ENCODE measurements at places on chromosomes 16 and 17.

GRCh38 chr16:67100569-67101310, 9.0 kb upstream of the PHAF1 start:
- peak; percentile 77 for DNase-seq

- no peak for DNase-seq
Measured at GRCh38 chr16:2297506-2297860, 29.6 kb upstream of the RNPS1 start.

GRCh38 chr17:67456103-67456502, 79.0 kb downstream of the PITPNC1 start:
- no peak for DNase-seq

DNA sequence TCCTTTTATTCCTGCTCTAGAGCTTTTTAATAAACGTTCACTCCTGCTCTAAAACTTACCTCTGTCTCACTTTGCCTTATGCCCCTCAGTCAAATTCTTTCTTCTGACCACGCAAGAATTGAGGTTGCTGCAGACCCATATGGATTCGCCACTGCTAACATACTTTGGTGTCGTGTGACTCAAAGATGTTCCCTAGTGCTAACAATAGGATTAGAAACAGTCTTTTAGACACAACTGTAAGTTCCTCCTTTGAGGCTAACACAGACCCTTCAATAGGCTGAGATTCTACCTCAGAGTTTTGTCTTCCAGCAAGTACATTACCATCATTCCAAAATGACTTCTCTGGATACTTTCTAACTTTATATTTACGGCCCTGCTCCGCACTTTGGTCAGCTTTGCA, 149.5 kb upstream of the COX10 start:
- no peak for DNase-seq

DNA sequence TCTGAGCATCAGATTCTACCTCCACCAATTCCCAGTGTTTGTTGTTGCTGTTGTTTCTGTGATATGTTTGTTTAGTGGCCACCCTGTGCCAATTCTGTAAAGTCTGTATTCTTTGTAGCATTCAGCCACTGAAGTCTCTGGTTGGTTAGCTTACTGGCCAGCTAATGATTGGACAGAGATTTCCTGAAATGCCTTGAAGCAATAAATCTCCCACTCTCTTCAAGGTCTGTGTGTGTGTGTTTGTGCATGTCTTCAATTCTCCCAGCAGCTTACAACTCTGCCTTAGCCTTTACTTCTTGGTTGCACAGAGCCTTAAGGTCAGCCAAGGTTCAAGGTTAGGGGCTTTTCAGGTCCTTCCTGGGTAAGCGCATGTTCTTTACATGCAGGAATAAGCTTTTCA, 38.2 kb downstream of the PRPSAP2 start:
- no peak for DNase-seq

GRCh38 chr17:3030096-3030495, 33.3 kb downstream of the OR1D5 start:
- DNase-seq: no peak

GRCh38 chr17:51365090-51365489, 104.7 kb downstream of the UTP18 start:
- no peak for DNase-seq

GRCh38 chr16:66278604-66279262, 87.8 kb upstream of the CDH5 start:
- no peak for DNase-seq

All from hematopoietic multipotent progenitor cell (in vitro differentiated cells).